ENCODE measurements at places on chromosomes 7 and 10.
A peak's percentile ranks its signal among the peaks of the same experiment; 100 is the strongest.

- DNase-seq: no peak
Observed at GRCh38 chr10:18350340-18350739, 210.1 kb downstream of the CACNB2 start.

DNA sequence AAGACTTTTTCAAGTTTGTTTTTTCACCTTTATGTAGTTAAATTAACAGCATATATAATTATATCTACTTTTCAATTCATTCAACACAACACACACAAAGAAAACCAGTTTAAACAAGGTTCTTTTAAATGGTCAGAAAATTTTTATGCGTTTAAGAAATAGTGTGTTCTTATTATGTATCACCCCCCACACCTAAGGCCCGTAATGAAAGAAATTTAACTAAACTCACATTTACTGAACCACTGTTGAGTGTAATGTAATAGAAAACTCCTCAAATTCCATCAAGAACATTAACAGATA is 19.0 kb upstream of the ITGB8 start:
- DNase-seq: no peak

DNA sequence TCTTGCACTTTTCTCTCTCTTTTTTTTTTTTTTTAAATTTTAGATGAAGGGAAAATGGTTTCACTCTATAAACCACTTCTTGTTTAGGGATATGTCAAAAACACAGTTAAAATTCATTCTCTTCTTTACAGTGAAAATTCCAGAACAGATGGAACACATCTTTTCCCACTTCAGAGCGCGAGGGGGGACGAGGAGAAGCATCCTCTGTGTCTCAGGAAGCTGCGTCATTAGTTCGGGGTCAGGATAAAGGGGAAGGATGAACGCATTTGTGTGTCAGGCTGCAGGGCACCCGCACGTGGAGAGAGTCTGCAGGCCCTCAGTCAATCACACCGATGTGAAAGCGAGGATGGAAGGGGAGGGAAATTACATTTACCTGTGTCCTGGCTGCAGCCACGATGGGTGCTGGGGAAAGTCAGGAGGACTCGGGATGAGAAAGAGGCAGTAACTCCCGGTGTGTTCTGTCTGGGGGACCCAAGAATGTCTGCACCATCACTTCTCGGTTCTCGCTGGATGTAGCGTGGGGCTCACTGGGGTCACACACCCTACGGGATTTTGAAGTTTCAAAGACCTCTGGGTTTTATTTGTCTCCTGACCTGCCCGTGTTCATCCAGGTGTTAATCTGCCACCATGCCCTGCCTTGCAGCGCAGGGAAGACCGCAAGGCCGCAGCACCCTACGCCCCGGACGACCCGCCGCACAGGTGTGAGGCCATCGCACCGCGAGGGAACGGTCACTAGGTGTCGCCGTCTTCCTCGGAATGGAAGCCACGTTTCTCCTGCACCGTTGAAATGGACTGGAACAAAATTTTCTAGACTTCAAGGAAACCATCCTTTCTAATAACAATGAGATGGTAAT is 66.7 kb upstream of the PITRM1 start:
- DNase-seq: no peak

- DNase-seq: no peak
Observed at GRCh38 chr7:98314469-98314868, 33.0 kb downstream of the BRI3 start.

DNA sequence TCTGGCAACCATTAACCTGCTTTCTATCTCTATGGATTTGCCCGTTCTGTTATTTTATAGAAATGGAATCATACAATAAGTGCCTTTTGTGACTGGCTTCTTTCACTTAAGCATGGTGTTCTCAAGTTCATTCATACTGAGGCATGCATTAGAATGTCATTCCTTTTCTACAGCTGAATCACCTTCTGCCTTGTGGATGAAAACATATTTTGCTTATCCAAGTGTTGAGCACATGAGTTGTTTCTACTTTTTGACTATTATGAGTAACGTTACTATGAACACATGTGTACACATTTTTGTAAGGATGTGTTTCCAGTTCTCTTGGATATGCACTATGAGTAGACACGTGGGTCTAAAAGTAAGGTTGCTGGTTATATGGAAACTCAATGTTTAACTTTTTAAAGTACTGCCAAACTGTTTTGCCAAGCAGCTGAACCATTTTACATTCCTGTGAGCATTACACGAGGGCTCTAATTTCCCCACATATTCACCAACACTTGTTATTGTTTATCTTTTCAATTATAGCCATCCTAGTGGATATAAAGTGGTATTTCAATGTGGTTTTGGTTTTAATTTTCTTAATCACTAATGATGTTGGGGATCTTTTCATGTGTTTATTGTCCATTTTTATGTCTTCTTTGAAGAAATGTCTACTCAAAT is 241.3 kb downstream of the FANK1 start:
- DNase-seq: no peak

GRCh38 chr10:48768926-48769325 is 84.3 kb downstream of the WDFY4 start:
- no peak for DNase-seq

DNA sequence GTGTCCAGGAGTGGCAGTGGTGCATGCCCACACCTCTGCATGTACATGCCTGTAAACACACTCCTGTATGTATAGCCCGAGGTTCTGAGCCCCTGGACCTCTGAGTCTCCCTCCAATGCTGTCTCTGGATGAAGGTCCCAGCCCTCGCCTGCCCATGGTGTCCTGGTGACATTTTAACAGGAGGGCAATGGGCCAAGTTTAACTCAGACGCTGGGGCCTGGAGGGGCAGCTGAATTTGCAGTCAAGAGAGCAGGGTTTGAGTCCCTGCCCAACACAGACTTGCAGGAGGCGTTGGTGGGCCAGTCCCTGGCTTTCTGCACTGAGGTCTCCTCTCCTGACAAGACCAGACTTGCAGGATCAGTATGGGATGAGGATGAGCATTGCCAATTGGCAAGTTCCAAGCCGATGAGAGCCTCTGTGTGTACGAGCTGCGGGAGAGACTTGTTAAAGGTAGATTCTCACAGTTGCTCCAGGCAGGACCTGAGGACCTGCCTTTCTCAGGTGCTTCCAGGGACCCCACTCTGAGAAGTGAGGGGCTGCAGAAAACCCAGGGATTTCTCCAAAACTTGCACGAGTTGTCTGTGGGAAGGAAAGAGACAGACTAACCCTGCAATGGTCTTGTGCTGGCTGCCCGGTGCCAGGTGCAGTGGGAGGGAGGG is 141.9 kb downstream of the ELFN1 start:
- DNase-seq: peak; percentile 42

- DNase-seq: no peak
Observed at GRCh38 chr10:73494877-73495225, 973 bp downstream of the PPP3CB start.

GRCh38 chr10:26721561-26721960 is 24.1 kb downstream of the PDSS1 start:
- DNase-seq: no peak

- no peak for DNase-seq
Observed at GRCh38 chr10:63940277-63940922, 419.2 kb downstream of the REEP3 start.

Measured in LNCaP clone FGC (cell line).